Stimulated activated CD4-positive, alpha-beta T cell treated with anti-CD3 and anti-CD28 coated beads, Interleukin-2, amount 100 ng/mL, for 48 hours (primary cell): ENCODE measurements at places on chromosomes 12 and 14.
A peak's percentile ranks its signal among the peaks of the same experiment; 100 is the strongest.

DNA sequence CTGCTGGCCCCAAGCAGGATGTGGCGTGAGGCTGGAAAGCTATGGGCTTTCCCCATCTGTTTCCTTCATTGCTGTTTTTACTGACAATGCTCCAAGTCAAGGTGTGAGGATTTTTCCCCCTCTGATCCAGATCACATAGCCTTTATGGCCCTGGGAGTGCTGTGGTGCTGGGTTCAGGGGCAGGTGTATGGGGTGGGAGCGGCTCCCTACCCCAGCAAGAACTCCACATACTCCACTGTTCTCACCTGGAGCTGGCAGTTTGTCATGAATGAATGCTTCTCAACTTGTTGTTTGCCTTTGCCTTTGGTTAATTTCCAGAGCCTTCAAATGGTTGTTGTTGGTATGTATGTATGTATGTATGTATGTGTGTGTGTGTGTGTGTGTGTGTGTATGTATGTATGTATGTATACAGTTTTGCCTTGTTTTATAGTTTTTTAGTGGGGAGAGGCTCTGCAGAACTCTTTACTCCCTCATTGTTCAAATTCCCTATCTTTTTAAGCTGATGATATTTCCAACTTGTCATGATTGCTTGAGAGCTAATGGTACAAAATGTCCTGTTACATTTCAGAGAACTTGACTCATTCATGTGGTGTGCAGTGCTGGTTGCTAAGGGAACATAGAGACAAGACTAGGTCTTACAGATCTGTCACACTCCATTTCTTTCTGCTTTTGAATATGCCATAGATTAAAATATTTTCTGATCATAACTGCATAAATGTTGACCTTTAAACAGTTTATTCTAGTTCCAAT, 36.6 kb upstream of the ASPG start:
- no peak for DNase-seq

- no peak for DNase-seq
Observed at GRCh38 chr12:18148961-18149360, 59.0 kb upstream of the RERGL start.

DNA sequence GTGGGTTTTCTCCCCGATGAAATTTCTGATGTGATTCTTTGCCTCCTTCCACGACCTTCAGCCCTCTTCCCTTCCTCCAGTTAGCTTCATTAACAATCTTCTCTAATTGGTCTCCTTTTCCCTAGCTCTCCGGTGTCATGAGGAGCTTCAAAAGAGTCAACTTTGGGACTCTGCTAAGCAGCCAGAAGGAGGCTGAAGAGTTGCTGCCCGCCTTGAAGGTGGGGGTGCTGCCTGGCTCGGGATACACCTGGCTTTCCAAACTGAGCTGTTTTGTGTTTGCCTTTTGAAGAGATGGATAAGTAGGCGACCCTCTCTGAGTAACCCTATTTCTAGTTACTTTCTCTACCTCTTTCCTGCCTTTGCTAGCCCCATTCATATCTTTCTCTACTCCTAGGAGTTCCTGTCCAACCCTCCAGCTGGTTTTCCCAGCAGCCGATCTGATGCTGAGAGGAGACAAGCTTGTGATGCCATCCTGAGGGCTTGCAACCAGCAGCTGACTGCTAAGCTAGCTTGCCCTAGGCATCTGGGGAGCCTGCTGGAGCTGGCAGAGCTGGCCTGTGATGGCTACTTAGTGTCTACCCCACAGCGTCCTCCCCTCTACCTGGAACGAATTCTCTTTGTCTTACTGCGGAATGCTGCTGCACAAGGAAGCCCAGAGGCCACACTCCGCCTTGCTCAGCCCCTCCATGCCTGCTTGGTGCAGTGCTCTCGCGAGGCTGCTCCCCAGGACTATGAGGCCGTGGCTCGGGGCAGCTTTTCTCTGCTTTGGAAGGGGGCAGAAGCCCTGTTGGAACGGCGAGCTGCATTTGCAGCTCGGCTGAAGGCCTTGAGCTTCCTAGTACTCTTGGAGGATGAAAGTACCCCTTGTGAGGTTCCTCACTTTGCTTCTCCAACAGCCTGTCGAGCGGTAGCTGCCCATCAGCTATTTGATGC, 797 bp downstream of the ESPL1 start:
- DNase-seq = no peak

DNA sequence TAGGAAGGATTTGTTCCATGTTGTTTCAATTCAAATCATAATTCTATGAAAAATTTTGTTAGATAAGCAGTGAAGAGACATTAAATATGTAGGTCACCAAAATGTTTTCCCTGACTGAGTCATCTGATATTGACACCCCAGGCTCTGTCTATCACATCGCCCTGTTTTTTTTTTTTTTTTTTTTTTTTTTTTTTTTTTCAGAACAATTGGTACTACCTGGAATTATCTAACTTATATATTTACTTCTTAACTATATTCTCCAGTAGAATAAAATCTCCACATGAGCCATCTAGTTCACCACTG, 97.8 kb upstream of the KRAS start:
- DNase-seq = no peak

DNA sequence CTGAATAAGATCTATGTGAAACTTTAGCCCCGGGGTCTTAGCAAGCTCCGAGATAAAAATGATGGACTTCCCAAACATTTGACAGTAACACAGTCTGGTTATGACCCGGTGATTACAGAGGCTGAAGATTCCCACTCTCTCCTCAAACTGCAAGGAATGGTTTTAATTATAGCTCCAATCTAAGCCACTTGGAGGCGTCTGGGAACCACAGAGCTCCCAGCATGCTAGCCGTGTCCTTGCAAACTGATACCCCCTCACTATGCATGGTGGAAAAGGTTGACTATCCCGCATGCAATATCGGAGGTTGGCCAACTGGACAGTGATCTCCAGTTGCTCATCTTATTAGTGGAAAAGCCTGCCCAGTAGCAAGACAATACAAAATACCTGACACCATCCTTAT, 76.5 kb upstream of the GRIN2B start:
- no peak for DNase-seq

GRCh38 chr12:95715177-95715576, 75.4 kb downstream of the NTN4 start:
- DNase-seq = no peak

DNA sequence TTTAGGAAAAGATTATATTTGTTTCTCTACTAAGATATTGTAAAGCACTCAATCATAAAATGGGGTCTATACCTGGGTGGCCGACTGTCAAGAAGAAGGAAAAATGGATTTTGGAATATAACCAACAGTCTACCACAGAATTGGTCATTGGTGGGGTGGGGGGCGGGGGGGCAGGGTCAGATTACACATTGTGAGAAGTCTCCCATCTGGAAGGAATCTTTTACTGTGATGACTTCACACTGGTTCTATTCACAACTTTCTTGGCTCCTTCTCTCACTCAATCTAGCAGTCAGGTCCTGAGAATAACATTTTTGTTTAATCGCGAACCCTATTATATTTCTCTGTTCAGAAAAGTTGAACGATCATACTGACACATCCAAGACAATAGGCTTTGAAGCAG, 8.7 kb upstream of the CLEC4E start:
- DNase-seq = no peak

DNA sequence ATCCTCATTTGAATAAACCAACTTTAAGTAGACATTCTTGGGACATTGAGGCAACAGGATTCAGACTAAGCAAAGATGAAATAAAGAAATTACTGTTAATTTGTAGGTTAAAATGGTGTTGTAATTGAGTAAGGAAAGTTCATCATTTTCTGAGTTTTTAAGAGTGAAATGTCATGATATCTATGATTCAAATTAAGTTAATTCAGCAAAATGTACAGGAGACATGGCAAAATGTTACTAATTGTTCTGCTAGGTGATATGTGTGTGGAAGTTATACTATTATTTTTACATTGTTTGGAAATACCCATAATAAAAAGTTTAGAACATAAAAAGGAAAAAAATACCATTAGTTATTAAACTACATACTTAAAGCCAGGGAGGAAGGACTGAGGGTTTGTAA, 55.0 kb upstream of the EGLN3 start:
- DNase-seq = no peak

DNA sequence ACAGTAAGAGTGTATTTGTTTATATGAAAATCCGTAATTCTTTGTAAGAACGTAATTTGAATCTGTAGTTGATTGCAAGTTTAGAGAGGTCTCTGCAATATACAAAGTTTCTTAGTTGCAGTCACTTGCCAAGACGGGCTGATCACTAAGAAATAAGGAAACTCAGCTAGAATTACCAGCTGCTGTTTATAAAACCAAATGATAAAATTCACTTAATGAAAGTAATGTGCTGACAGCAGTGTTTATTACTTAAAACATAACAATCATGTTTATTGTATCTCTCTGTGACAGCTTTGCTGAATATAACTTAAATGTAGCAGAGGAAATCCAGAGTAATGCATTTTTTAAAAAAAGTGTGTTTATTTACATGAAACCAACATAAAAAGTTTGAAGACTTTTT, 31.2 kb downstream of the SRGAP1 start:
- no peak for DNase-seq

DNA sequence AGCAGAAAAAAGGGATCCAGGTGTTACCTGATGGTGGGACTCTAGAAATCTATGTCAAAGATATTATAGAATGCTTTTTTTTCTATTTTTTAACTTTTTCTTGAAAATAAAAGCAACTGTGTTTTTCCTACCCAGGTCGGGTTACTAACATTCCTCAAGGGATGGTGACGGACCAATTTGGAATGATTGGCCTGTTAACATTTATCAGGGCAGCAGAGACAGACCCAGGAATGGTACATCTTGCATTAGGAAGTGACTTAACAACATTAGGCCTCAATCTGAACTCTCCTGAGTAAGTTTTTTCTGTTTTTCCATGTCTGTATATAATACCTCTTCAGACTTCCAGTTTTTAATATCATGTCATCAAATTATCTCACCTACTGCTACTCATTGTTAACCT, 27.6 kb upstream of the KCNMB4 start:
- no peak for DNase-seq

GRCh38 chr14:24192933-24193332, 2.3 kb downstream of the TM9SF1 start:
- DNase-seq = no peak

DNA sequence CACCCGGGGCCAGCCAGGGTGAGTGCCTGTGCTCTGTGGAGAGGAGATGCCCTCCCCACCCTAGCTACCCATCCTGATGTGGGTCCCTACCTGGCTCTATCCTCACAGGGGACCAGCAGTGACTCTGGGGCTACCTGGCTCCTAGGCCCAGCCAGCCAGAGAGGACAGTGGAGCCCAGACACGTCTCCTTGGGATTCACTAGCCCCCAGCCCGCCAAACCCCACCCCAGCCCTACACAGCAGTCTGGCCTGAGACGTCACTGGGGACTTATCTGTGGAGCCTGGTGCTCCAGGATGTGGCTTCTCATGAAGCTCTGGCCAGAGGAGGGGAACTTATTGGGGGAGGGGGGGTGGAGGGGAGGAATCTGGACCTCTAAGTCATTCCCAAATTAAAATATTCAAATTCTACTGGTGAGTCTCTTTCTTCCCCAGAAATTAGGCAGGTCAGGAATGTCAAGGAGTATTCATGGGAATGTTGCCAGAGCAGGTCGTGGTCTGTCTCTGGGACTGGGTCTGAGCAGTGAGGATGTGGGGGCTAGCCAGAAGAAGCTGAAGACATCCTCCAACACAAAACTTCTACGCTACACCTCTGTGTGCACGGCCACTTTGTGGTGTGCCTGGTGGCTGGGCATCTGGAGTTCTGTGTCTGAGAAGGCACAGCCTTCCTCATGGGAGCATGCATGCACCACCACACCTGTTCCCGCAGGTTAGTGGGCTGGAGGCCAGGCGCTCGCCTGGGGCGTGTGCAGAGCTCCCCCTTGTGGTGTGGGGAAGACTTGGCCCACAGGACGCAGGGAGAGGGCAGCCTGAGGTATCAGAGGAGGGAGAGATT, 2.7 kb downstream of the CMTM5 start:
- DNase-seq = peak; percentile 67

DNA sequence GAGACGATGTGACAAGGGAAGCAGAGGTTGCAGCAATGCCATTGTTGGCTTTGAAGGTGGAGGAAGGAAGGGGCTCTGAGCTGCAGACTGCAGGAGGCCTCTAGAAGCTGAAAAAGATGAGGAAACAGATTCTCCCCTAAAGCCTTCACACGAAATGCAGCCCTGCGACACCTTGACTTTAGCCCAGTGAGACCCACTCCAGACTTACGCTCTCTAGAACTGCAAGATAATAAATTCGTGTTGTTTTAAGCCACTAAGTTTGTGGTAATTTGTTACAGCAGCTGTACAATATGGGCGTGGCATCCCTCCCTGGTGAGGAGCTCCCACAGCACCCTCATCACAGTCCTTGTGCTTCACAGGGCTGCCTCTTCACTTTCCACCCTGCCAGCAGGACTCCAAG, 53.2 kb downstream of the GOLGA5 start:
- DNase-seq = no peak

DNA sequence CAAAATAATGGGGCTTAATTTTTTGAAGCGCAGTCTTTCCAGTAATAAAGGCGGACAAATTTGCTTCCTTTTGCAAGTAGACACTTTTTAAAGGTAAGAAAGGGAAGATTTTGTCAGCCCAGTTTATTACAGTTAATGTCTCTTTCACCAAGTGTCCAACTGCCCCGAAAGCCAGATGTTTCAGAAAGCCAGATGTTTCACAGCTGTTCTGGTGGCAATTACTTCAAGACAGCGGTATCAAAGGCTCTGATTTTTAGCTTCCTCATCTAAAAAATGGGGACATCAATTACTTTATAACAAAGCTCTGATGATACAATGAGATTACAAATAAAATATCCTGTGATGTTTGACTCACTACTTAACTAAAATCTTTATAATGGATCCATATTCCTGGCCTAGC, 1.0 kb downstream of the WBP11 start:
- no peak for DNase-seq

- DNase-seq = no peak
Observed at GRCh38 chr14:71645656-71646055, 286.6 kb upstream of the RGS6 start.

DNA sequence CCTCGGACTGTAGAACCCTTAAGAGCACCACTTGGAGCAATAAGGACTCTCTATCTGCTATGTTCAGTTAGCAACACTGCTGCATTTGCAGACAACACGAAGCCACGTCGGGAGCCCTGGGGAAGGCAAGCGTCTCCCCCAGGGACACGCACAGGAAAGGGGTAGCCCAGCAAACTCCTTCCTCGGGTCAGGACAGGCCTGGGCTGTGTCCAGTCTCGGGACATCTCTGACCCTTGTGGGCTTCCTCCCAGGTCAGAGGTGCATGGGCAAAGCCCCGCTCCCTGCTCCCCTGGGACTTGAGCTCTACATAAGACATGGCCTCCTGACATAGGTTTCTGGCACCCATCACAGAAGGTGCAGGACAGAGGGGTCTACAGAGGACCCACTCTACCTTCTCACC, 119.5 kb downstream of the PIWIL1 start:
- no peak for DNase-seq

DNA sequence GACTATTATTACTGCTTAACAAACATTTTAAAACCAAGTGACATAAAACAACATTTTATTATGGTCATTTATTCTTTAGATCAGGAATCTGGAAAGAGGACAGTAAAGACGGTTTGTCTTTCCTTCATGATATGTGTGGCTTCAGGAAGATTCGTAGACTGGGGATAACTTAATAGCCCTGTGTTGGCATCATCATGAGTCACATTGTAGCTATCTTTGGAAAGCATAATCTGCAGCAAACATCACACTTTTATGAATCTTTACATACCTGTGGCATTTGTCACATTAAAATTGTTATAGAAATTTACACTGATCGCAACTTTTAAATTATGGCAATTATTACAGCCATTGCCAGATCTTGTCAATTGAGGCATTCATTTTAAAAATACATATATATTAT, 397.1 kb downstream of the NOVA1 start:
- DNase-seq = no peak

GRCh38 chr12:57621497-57622292, 10.5 kb downstream of the ARHGEF25 start:
- peak; percentile 68 for DNase-seq
